ENCODE measurements at places on chromosomes 7 and 10.

- no peak for DNase-seq
Measured at GRCh38 chr7:138440460-138440859, 19.6 kb upstream of the TRIM24 start.

DNA sequence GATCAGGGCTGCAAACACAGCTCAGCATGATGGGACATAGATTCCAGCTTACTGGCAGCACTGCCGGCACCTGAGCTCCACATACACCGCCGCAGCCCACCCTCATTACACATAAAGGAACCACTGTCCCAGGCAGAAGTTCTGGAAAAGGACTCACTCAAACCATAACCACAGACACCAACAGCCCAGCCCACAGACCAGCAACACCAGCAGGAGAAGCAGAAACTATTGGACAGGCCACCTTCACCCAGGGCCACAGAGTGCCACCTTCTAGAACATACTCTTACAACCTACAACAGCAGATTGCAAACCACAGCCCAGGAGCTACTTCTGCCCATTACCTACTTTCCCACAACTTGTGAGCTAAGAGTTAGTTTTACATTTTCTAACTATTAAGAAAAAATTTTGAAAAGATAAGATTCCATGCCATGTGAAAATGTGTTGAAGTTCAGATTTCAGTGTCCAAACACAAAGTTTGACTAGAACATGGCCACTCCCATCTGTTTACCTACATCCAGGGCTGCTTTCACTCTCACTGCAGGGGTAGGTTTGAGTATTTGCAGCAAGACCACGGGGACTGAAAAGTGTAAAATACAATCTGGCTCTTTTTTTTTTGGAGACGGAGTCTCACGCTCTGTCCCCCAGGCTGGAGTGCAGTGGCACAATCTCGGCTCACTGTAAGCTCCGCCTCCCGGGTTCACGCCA lies 153.0 kb downstream of the TNS3 start:
- no peak for DNase-seq

- no peak for DNase-seq
Measured at GRCh38 chr7:97005183-97006054, at the start of gene DLX6. TSS of gene DLX6 (plus strand) at chr7:97005553. CDS start at chr7:97005978, 425 bp downstream.

DNA sequence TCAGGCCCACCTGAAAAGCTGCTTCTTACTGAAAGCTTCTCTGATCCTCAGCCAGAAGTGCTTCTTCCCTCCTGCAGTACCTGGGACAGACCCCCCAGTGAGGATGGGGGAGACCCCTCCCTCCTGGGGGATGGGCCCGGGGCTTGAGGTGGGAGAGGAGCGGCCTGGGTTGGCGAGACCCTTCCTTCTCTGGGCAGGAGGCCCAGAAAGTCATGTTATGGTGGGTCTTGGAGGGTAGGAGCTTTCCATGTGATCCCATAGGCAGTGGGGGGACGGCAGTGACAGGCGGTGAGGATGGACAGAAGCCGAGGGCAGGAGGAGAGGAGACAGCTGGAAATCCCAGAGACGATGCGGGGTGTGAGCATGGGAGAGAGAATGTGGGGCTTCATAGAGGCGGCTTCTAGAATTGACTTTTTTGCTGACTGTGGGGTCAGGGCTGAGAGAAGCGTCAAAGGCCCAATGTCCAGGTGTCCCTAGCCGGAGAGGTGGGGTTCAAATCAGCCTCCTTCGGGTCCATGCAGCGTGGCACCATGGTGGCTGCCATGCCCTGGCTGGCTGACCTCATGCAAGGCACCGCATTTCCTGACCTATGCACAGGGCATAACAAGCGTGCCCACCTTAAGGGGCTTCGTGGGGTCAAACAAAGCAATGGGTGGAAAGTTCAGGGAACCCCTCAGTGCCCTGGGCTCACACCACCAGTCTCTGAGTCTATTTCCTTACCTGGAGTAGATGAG lies 154.0 kb downstream of the UBE2H start:
- no peak for DNase-seq

DNA sequence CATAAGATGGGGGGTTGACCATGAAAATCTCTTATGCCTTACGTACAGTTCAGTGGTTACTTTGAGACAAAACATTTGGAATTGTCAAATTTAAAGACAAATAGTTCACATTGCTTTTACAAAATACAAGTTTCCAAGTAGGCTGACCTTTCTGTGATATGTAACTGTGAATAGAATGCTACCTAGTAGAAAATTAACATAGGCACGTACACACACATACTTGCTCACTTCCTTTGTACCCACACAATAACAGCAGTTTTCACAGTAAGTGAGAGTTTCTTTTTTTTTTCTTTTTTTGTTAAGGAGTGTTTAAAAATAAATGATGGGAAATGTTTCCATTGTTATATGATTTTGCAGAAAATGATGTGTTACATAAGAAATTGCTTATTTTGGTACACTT lies 53.3 kb upstream of the SP8 start:
- DNase-seq, result no peak

DNA sequence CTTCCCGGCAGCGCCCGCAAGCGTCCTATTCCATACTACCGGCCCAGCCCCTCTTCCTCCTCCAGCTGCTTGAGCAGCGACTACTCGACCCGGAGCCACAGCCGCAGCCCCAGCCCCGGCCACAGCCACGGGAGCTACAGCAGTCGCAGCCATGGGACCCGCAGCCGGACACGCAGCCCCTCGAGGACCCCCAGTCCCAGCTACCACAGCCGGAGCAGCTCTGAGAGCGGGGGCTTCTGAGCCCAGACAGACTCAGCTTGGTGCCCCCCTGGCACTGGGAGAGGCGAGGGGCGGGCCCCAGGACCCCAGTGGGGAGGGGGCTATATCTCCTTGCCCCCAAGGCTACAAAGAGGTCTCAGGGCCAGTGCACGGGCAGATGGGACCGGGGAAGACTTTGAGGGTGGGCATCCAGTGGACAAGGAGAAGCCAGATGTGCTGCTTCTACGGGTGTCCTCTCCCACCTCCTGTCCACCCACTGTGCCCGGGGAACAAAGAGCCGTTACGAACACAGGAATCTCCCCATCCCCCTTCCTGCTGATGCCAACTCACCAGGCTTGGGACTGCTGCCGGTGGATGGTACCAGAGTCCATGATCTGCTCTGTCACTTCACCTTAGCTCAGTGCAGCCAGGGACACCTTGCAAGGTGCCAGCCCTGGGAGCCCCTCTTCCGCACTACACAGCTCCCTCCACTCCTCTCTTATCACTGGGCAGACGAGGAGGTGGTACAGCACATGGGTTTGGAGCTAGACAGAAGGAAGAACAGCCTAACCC lies 16.7 kb upstream of the HSPB1 start:
- no peak for DNase-seq
